Mucosa of descending colon (tissue), 3 donors: ENCODE measurements at places on chromosomes 4 and X. TPM values are rescaled to one million over a fixed set of nuclear protein-coding genes. Genes with fewer than 3 reads are reported as not detected.
A peak's percentile ranks its signal among the peaks of the same experiment; 100 is the strongest.

- peak; percentile 52 for DNase-seq
These were observed 20.3 kb upstream of the SPON2 start for GRCh38 chr4:1192493-1193205.

DNA sequence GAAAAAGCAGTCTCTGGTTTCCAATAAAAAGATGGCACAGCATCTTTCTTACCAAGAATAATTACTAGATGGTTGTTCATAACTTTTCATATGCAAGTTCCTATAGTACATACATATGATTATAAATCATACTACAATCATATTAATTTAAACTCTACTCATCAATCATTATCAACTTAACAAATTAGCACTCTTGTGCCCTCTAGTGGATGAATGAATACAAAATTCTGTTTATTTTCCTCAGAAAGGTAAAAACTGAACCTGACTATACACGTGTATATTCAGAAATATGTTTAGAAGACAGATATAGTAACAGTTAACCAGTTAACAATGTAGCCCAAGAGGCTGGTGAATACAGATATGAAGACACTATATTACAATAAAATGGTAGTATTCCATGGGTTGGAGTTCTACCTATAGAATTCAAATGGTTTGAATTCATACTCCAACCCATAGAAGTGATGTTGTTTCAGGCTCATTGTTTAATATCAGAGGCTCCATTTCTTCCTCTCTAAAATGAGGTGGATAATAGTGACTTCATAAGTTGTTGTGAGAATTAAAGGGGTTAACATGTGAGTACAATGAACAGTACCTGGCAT, 100.0 kb downstream of the ADAMTS3 start:
- no peak for DNase-seq

SPATA18 gene
- 8.4 TPM for total RNA-seq

RAI2 gene
- 20.7 TPM for total RNA-seq

KLHL2 gene
- 16.4 TPM for total RNA-seq

ODAPH gene
- not detected for total RNA-seq

ERAS gene
- 0.38 TPM for total RNA-seq

- DNase-seq, result no peak
These were observed 83.4 kb upstream of the PACRGL start for GRCh38 chr4:20616848-20617247.

GRCh38 chrX:10119399-10119990, 37.3 kb upstream of the CLCN4 start:
- DNase-seq, result peak; percentile 87

DNA sequence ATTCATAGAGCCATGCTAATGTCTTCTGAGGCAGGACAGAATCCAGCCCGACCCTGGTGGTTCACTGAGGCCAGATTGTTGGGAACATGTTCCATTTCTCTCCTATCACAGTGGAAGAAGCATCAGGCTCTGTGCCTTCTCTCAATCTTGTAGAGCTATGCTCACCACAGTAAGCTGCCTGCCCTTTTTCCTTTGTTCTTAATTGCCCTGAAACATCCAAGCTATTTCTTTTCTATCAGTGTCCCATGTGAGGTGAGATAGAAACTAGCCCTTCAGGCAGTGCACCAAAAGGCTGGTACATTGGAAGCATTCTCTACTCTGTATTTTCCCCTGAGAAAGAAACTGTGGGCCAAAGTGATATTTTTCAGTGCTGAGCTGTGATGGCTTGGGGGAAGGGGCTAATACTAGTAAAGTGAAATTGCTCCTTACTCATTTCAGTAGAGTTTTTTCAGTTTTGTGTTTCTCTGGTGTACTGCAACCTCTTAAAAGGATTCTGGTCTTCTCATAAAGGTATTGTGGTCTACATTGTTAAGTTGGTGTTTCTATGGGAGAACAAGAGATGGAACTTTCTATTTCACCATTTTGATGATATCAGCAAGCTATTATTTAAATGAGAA, 611.2 kb downstream of the RPA4 start:
- no peak for DNase-seq

DNA sequence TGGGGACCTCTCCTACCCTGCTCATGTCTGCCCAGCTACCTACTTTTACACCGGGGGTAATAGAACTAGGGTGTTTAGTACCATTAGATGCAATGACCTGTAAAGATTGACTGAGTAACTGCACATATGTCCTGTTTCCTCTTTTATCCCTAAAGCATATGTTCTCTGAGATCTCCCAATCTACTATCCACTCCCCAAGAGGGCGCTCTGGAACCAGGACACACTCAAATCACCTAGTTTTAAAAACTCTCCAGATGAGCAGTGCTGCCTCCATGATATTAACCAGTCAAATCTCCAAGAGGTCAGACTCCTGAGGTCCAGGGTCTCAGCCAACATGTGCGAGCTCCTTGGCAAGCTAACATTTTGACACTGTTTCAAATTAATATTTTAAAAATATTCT, 87.0 kb upstream of the TSPAN5 start:
- DNase-seq, result peak; percentile 49

DNA sequence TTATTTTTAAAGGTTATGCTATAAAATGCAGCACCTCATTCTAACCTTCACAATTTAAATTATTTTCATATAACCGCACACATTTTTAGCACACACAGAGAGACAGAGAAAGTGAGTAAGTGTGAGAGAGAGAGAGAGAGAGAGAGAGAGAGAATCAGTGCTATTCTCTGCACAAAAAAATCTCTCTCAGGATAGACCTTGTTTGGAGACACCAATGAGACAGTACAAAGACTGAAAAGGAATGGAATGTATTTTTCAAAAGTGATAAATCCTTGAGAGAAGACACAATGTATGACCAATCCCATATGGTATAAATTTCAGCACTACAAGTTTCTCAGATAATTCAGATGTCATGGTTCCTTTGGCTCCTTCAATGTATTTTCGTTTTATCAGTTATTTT, 132.1 kb upstream of the PCDH18 start:
- no peak for DNase-seq

DMP1 gene
- not detected for total RNA-seq

FAM120C gene
- total RNA-seq, result 3.7 TPM

DNA sequence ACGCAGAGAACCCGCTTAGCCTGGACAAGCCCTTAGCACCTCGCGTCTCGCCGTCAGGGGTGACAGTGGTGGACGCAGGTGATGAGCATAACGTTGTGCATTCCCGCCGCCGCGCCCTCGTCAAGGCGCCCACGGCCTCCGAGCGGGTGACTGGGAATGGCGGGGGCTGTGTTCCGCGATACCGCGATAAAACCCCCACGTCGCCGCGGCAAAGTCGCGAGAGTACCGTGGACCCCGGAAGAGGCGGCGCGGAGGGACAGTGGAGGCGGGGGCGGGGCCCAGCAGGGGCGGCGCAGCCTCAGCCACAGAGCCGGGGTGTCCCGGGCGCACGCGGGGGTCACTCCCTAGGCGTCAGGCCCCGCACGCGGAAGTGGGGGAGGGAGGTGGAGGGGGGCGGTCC, 53.8 kb downstream of the ZFYVE28 start:
- peak; percentile 63 for DNase-seq

DNA sequence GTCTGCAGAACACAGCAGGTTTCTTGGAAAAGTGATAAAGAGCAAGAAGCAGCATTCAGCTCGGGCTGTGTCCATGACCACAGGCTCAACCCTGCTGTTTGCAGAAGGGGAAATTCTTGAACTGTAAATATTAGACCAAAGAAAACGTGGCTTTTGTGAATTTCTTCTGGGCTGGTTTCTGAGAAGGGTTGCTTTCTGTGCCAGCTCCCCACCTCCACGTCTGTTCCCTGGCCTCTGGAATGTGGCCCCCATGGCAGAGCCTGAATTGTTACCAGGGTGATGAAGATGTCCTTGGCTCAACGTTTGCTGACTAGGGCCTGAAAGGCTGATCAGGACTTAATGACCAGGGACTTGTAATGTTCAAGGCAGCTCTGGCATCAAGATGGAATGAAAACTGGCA, 116.0 kb downstream of the CPEB2 start:
- no peak for DNase-seq

- peak; percentile 73 for DNase-seq
These were observed 67.4 kb downstream of the IRF2 start for GRCh38 chr4:184406958-184407391.

GRCh38 chr4:174398728-174399127, 115.0 kb downstream of the CEP44 start:
- no peak for DNase-seq

ERVMER34-1 gene
- total RNA-seq, result 0.70 TPM

LRIT3 gene
- total RNA-seq, result not detected

- DNase-seq, result no peak
These were observed 492 bp upstream of the SLIT2 start for GRCh38 chr4:20251031-20251795.

DNA sequence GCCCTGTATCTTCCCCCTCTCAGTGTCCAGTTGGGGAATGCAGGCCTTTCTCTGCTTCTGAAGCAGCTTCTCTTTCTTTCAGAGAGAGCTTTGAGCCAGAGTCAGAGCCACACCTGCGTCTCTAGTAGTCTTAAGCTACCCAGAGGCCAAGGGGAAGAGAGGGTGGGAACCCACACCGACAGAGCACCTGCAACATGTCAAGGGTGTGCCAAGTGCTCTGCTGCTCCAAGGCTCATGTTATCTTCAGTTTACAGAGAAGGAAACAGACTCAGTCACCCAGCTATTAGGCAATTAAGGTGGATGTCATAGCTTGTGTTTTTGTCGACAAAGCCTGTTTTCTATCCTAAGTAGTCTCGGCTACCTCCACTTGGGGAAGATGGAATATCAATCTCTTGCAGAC, 22.7 kb upstream of the RNF212 start:
- DNase-seq, result peak; percentile 38

CYLC1 gene
- total RNA-seq, result not detected

ADH1A gene
- 2.4 TPM for total RNA-seq

FRG2 gene
- total RNA-seq, result not detected

DNA sequence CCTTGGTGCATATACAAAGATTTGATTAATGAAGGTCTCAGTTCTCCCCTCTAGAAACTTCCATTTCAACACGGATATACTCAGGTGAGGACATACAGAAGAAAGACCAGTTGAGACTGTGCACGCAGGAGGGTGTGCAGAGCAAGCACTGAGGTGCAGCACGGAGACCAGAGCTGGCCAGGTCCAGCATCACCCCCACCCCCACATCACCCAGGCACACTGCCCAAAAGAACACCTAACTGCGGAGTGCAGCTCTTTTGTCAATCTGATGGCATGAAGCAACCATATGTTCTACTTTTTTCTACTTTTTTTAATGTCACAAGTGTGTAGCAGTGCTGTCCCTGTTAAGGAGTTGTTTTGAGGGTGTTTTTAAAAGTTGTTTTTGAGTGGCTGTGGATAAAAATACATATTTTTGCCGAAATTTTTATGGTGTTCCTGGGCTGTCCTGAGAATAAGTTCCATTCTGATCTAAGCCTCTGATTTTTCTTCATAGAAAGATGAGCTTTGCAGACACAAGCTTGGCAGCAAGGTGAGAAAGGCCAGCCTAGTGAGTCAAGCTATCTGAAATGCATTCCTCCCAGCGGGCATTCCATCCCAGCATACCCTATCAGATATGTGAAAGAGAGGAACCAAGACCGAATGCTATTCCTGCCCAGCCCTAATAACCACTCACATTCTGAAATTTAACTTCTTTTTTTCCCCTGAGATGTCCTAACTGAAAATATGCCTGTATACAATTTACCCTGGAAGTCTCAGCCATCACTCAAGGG, 173.7 kb downstream of the PTTG2 start:
- no peak for DNase-seq

PLAC8 gene
- 875 TPM for total RNA-seq

GRCh38 chrX:136185401-136186022, 38.2 kb downstream of the FHL1 start:
- no peak for DNase-seq

BEX1 gene
- total RNA-seq, result 0.87 TPM

GLOD5 gene
- total RNA-seq, result 9.9 TPM

CFAP47 gene
- not detected for total RNA-seq

ATP11C gene
- 13.1 TPM for total RNA-seq

DNA sequence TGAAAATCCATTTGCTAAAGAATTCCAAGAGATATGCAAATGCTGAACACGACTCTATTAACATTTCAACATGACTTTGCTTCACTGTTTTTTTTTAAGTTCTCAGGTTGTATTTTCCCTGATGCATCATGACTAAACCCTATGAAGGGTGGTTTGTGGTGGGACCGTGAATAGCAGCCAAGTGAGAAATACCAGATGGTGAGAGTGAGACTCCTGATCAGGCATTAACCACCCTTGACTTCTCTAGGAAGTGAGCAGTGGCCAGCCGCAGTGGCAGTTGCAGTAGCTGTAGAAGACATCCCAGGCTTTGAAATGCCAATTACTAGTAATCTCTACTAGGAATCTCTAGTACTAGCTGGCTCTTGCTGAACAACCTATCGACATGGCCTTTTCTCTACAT, 383.4 kb downstream of the FAM133A start:
- DNase-seq, result no peak

GRCh38 chr4:4248885-4249203, 821 bp upstream of the TMEM128 start:
- DNase-seq, result no peak

- DNase-seq, result no peak
These were observed 269.4 kb downstream of the NLGN4X start for GRCh38 chrX:5959286-5959685.

GRCh38 chr4:41977709-41978108, 3.8 kb upstream of the DCAF4L1 start:
- no peak for DNase-seq

GRCh38 chr4:159097785-159098184, 5.1 kb upstream of the RAPGEF2 start:
- DNase-seq, result no peak

DNA sequence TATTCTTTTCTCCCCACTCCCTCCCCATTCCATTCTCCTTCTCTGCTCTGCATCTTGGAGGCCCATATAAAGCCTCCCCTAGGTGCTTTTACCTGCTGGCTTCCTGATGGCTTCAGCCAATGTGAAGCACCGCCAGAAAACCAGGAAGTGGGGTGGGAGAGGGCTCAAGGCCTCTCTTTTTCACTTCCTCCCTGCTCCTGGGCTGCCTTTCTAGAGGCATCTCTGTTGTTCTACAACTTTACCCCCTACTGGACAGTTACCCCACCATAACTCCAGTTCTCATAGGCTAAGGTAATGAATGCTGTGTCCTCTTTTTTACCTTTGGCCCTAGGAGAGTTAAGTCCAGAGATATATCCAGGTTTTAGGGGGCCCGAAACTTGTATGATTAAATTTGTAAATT, 62.4 kb upstream of the PPARGC1A start:
- no peak for DNase-seq

DNA sequence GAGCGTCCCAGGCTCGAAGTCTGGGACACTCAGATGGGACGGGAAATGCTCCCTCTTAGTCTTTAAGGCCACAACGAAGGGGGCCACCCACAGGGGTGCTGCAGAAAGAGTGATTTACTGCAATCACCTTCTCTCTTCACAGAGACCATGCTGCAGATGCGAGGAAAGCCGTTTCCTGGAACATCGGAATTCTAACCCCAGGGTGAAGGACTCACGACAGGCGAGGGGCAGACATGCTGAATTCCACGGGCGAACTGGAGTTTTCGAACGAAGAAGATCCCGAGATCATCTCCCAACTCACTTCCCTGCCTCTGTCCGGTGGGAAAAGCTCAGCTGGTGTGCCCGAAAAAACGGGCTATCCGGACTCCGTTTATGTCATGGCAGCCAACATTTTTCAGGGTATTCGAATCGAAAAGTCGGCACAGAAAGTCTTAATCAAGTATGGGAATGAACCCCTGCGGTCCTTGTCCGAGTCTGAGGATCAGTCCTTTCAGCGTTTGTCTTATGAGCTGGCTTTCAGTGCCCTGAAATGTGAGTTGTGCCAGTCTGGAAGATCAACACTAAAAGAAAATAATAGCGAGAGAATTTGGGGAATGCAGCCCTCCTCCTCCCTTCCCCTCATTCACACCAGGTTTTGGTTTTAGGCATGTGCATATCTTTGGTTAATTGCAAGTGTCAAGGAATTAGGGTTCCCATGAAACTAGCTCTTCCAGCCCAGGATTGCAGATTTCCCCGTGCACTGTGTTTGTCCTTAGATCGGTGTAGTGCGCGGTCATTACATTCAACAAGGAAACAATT, 905 bp downstream of the NSUN7 start:
- peak; percentile 47 for DNase-seq
